Vagina (tissue), 2 donors: ENCODE measurements at places on chromosomes 7 and 10. TPM values are rescaled to one million over a fixed set of nuclear protein-coding genes. Genes with fewer than 3 reads are reported as not detected.

DNA sequence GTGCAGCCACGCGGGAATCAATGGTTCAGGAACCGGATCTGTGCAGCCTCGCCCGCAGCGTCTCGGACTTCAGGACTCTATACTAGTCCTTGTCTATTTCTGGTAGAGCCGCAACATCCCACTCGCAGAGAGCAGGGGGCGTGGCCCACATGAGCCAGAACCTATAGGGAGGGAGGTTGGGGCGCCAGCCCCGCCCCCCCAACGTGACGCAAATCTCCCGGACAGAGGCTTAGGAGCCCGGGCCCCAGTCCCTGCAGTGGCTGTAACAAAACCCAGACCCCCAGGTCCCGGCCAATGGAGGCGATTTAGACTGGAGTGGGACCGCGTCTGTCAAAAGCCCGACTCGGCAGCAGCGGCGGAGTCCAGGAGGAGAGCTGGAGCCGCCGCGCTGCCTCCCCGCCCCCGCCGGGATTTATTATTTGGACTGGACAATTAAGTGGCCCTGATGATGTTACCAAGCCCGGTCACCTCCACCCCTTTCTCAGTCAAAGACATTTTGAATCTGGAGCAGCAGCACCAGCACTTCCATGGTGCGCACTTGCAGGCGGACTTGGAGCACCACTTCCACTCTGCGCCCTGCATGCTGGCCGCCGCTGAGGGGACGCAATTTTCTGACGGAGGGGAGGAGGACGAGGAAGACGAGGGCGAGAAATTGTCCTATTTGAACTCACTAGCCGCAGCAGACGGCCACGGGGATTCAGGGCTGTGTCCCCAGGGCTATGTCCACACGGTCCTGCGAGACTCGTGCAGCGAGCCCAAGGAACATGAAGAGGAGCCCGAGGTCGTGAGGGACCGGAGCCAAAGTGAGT lies at the start of gene NKX2-3:
Gene NKX2-3, plus strand, starts transcription at position 256 of the 809 bp plus-strand sequence. Its CDS starts 190 bp downstream, at position 446.
- peaks cover 50% of the 10 kb centered on the region for H3K4me1 ChIP-seq
- no peak within 1 kb of the TSS for H3K4me3 ChIP-seq
- no peak for DNase-seq
- H3K36me3 ChIP-seq, result no peaks in the 10 kb centered on the region
- no peak within 1 kb of the TSS for H3K27ac ChIP-seq
- peaks cover 58% of the 10 kb centered on the region for H3K27me3 ChIP-seq

- DNase-seq, result no peak
- H3K27me3 ChIP-seq, result no peaks in the 10 kb centered on the region
- no peak overlapping the region for H3K4me3 ChIP-seq
- no peaks in the 10 kb centered on the region for H3K4me1 ChIP-seq
- no peaks in the 10 kb centered on the region for H3K36me3 ChIP-seq
Observed at GRCh38 chr10:116197946-116198675, 74.9 kb downstream of the GFRA1 start.

DNA sequence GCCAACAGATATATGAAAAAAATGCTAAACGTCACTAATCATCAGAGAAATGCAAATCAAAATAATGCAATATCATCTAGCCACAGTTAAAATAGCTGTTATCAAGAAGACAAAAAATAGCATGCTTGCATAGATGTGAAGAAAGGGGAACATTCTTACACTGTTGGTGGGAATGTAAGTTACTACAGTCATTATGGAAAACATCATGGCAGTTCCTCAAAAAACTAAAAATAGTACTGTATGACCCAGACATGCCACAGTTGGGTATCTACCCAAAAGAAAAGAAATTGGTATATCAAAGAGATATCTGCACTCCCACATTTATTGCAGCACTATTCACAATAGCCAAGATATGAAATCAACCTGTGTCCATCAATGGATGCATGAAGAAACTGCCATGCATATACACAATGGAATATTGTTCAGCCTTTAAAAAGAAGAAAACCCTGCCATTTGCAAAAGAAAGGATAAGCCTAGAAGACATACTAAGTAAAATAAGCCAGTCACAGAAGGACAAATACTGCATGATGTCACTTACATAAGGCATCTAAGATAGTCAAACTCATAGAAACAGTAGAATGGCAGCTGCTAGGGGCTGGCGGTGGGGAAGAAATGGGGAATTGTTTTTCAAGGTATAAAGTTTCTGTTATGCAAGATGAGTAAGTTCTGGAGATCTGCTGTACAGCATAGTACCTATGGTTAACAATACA lies 107.0 kb downstream of the PTPN20 start:
- no peaks in the 10 kb centered on the region for H3K36me3 ChIP-seq
- no peaks in the 10 kb centered on the region for H3K27me3 ChIP-seq
- H3K27ac ChIP-seq, result no peak overlapping the region
- no peaks in the 10 kb centered on the region for H3K4me1 ChIP-seq

DNA sequence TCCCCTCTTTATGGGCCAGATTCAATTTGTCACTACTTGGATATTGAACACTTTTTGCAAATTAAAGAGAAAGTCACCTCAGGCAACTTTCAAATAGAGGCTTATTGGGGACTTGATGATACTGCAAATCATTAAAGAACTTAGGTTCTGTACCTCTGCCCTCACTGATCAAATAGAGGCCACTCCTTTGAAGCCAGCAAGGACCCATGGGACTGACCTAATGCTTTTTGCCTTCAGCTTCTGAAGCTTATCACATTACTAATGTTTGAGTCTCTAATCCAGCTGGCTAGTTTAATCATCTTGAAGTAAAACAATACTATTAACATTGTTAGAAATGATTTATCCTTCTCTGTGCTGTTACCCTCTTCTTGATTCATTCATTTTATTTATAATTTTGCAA lies 93.0 kb upstream of the ZNF800 start:
- H3K4me1 ChIP-seq, result no peaks in the 10 kb centered on the region
- H3K36me3 ChIP-seq, result no peaks in the 10 kb centered on the region
- no peak for DNase-seq
- no peak overlapping the region for H3K4me3 ChIP-seq
- no peak overlapping the region for H3K27ac ChIP-seq

- no peaks in the 10 kb centered on the region for H3K36me3 ChIP-seq
- no peaks in the 10 kb centered on the region for H3K27me3 ChIP-seq
- no peak overlapping the region for H3K4me3 ChIP-seq
- DNase-seq, result no peak
- H3K27ac ChIP-seq, result no peak overlapping the region
Observed at GRCh38 chr7:132397070-132397469, 179.2 kb downstream of the PLXNA4 start.

DNA sequence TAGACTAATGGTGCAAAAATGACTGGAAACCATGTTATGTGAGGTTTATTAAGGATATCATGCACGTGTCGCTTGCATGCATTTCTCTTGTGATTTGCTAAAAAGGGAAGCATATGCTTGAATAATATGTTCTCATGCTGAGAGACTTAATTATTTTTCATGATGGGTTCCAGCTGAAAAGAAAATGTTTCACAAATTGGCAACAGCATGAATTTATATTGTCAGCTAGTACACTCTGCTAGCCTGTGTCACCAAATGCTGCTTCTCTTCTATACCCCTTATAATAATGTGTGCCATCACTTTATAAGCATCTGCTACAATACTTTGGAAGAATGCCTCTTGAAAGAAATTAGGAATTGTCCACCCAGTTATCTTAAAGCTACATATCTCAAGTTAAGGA lies 63.0 kb downstream of the GNAI1 start:
- no peaks in the 10 kb centered on the region for H3K27me3 ChIP-seq
- no peak overlapping the region for H3K4me3 ChIP-seq
- H3K4me1 ChIP-seq, result peaks cover 11% of the 10 kb centered on the region

DNA sequence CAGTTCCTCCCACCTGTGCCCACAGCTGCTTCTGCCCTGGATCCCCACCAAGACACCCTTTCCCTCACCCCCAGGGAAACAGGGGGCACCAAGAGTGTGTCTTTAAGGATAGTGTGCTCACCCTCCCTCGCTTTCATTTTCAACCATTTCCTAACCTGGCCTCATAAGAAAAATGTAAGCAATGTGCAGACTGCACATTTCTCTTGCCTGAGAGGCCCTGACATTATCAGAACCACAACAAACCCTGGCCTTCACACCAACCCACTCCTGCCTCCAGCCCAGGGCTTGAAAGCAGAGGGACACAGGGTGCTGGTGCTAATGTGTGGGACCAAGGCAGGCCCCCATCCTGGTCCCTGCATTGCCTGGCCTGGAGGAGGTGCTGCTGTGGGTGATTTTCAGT lies 11.0 kb upstream of the IMPDH1 start:
- no peak overlapping the region for H3K4me3 ChIP-seq
- no peaks in the 10 kb centered on the region for H3K27me3 ChIP-seq
- no peaks in the 10 kb centered on the region for H3K36me3 ChIP-seq
- no peaks in the 10 kb centered on the region for H3K4me1 ChIP-seq

GRCh38 chr7:149690688-149691446 lies 82.5 kb downstream of the ZNF467 start:
- DNase-seq, result no peak
- H3K36me3 ChIP-seq, result no peaks in the 10 kb centered on the region
- peaks cover 6% of the 10 kb centered on the region for H3K27me3 ChIP-seq

GRCh38 chr7:11252705-11253272 lies 279.1 kb downstream of the PHF14 start:
- DNase-seq, result no peak
- no peaks in the 10 kb centered on the region for H3K36me3 ChIP-seq
- H3K4me3 ChIP-seq, result no peak overlapping the region
- no peaks in the 10 kb centered on the region for H3K4me1 ChIP-seq
- H3K27me3 ChIP-seq, result no peaks in the 10 kb centered on the region

DNA sequence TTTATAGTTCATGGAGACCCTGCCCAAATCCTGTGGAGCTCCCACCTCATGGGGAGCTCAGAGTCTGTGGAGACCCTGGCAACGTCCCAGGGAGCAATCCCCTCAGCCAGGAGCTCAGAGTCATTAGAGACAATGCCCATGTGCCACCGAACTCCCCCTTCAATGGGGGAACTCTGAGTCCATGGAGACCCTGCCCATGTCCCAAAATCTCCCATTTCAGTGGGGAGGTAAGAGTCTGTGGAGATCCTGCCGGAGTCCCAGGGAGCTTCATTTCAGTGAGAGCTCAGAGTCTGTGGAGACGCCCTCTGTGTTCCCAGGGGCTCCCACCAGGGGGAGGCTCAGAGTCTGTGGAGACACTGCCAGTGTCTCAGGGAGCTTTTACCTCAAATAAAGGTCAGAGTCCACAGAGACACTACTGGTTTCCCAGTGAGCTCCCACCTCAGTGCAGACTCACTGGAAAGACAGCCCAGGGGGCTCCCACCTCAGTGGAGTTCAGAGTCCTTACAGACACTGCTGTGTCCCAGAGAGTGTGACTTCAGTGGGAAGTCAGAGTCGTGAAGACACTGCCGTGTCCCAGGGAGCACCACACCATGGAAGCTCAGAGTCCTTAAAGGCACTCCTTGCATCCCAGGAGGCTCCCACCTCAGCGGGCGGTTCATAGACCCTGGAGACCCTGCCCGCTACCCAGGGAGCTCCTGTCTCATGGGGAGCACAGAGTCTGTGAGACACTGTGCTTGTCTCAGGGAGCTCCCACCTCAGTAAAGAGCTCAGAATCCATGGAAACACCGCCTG lies 5.0 kb downstream of the MYO1G start:
- no peak overlapping the region for H3K27ac ChIP-seq
- peak; percentile 88 for DNase-seq
- H3K36me3 ChIP-seq, result no peaks in the 10 kb centered on the region
- no peaks in the 10 kb centered on the region for H3K27me3 ChIP-seq

The TMEM184A gene
- 129 TPM for total RNA-seq

The UPF2 gene
- total RNA-seq, result 21.6 TPM

The VPS41 gene
- total RNA-seq, result 46.7 TPM

The IL2RA gene
- not detected for total RNA-seq
